NCI-H2029 (cell line): ENCODE measurements at places on chromosomes 4 and X.
A peak's percentile ranks its signal among the peaks of the same experiment; 100 is the strongest.

GRCh38 chr4:139715746-139716391 lies 50.2 kb downstream of the MGST2 start:
- no peak for DNase-seq

- DNase-seq = no peak
Observed at GRCh38 chrX:38151441-38151840, 69.2 kb downstream of the SRPX start.

GRCh38 chr4:119130365-119131065 lies 5.1 kb upstream of the MYOZ2 start:
- no peak for DNase-seq

DNA sequence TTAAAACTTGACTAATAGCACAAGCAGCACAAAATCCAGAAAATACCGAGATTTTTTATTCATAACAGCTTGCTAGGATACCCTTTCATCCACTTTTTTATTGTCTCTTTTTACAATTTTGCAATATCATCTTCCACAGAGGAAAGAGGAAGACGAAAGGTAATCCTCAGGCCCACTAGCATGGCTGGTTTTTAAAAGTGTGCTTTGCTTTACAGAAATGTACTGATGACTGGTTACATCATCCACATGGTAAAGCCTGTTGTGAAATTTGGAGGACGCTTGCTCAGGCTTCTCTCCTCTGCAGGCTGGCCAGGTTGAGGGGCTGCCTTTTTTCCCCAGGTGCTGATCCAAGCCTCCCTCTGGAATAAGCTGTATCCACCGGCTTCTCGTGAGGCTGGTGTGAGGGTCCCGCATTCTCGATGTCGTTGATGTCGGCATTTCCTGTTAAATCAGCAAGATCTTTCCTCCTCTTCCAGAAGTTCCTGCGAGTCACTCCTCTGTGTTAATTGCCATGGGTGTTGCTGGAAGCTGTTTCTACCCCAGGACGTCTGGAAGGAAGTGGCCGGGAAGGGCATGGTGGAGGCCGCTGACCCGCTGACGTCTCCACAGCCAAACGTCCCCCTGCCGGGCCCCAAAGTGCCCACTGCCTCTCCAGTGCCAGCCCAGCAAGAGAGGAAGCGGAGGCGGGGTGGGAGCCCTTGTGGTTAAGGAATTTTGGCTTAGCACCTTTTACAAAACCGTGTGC lies 5.8 kb upstream of the DGKQ start:
- no peak for DNase-seq

DNA sequence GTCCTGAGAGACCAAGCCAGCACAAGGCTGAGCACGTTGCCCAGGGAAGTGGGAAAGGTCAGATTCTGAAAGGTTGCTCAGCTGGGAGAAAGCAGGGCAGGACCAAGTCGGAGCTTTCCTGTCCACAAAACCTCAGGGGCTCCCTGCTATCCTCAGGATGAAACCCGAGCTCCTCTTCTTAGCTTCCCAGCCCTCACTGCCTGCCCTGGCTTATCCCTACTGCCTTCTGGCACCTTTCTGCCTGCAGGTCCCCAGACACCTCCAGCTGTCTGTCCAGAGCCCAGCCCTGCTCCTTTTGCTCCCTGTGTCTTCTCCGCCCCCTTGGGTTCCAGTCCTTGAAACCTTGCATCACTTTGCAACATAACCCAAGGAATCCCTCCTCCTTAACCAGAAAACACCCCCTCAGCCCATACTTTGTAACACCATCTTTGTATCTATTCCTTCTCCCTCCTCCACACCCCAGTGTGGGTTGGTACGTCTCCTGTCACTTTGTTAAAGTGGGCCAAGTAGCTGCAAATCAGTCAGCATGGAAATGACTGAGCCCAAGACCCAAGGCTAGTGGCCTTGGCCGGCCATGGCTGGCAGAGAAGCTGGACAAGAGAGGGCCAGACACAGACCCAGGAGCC lies 20.0 kb upstream of the PRRG3 start:
- DNase-seq = no peak

DNA sequence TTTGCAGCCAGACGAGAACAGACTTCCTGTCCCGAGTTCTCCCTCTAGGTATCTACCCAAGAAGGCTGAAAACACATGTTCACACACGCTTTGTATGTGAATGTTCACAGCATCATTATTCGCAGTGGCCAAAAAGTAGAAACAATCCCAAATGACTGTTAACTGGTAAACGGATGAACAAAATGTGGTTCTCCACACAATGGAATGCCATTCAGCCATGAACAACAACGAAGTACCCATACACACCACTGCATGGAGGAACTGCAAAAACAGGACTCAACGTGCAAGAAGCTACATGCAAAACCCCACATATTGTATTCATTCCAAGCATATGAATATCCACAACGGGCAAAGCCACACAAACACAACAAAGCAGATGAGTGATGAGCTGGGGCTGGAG lies 45.0 kb downstream of the PDHA1 start:
- DNase-seq = no peak

GRCh38 chrX:103431316-103431715 lies 55.0 kb downstream of the BEX3 start:
- DNase-seq = no peak

- no peak for DNase-seq
Observed at GRCh38 chr4:144967161-144967560, 130.8 kb downstream of the ANAPC10 start.

- DNase-seq = no peak
Observed at GRCh38 chr4:114688059-114688458, 89.5 kb downstream of the UGT8 start.

GRCh38 chrX:21926527-21927278 lies 13.8 kb upstream of the SMS start:
- no peak for DNase-seq

DNA sequence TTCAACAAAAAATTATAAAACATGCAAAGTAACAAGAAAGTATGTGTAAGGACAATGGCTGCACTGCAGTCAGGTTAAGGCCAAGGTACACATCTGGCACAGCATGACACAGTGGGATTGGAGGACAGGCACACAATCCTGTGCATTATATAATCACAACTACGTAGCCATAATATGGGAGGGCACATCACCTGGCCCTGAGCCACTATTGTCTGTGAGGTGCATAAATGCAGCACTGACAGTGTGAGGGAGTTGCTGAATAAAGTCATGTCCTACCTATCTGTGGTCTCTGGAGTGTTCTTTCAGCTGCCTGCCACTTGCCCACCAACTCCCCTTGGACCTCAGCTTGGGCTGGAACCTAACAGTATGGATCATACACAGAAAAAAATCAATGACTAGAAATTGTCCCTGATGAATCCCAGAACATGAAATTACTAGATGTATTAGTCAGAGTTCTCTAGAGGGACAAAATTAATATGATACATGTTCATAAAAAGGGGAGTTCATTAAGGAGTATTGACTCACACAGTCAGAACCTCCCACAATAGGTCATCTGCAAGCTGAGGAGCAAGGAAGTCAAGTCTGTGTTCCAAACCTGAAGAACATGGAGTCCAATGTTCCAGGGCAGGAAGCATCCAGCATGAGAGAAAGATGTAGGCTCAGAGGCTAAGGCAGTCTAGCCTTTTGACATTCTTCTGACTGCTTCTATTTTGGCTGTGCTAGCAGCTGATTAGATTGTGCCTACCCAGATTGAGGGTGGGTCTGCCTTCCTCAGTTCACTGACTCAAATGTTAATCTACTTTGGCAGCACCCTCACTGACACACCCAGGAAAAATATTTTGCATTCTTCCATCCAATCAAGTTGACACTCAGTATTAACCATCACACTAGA lies 46.4 kb upstream of the KCTD8 start:
- DNase-seq = no peak

GRCh38 chrX:44675362-44676024 lies 132.8 kb upstream of the FUNDC1 start:
- DNase-seq = peak; percentile 29

- peak; percentile 37 for DNase-seq
Observed at GRCh38 chr4:65670331-65671031, at the start of gene EPHA5. TSS of gene EPHA5 (minus strand) at chr4:65670489. CDS start at chr4:65669742, 747 bp downstream.

DNA sequence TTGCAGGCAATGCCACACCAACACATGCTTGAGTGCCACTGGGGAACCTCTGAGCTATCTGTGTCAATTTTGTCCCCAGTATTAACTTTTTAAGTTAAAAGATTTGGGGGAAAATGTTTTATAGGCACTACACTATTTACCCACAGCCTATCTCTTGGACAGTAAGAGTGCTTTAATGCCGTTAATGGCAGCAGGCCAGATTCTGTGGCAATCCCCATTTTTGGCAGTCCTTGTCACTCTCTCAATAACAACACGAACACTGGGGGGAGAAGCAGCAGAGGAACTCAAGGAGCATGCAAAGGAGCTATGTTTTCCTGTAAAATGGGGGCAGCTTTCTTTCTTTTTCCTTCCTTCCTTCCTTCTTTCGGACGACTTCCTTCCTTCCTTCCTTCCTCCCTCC lies 168.6 kb downstream of the NSUN7 start:
- DNase-seq = peak; percentile 57

DNA sequence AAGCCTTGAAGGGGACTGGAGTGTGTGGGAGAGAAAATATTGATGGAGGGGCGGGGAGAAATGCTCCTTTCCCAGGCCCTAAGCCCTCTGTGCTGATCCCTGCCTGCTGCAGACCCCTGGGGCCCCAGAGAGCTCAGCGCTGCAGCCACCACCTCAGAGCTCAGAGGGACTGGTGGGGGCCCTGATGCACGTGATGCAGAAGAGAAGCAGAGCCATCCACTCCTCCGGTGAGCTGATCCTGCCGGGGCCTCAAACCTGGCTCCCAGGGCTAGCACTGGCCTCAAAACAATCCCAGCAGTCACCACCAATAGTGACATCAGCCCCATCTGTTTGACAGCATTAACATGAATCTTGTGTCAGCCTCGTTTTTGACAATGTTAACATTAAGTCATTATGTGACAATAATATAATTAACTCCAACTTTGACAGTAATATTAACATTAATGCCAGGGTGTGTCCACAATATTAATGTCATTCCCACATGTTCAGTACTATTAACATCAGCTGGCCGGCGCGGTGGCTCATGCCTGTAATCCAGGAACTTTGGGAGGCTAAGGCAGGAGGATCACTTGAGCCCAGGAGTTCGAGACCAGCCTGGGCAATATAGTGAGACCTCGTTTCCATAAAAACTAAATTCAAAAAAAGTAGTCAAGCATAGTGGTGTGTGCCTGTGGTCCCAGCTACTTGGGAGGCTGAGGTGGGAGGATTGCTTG lies 5.8 kb downstream of the WAS start:
- DNase-seq = no peak

DNA sequence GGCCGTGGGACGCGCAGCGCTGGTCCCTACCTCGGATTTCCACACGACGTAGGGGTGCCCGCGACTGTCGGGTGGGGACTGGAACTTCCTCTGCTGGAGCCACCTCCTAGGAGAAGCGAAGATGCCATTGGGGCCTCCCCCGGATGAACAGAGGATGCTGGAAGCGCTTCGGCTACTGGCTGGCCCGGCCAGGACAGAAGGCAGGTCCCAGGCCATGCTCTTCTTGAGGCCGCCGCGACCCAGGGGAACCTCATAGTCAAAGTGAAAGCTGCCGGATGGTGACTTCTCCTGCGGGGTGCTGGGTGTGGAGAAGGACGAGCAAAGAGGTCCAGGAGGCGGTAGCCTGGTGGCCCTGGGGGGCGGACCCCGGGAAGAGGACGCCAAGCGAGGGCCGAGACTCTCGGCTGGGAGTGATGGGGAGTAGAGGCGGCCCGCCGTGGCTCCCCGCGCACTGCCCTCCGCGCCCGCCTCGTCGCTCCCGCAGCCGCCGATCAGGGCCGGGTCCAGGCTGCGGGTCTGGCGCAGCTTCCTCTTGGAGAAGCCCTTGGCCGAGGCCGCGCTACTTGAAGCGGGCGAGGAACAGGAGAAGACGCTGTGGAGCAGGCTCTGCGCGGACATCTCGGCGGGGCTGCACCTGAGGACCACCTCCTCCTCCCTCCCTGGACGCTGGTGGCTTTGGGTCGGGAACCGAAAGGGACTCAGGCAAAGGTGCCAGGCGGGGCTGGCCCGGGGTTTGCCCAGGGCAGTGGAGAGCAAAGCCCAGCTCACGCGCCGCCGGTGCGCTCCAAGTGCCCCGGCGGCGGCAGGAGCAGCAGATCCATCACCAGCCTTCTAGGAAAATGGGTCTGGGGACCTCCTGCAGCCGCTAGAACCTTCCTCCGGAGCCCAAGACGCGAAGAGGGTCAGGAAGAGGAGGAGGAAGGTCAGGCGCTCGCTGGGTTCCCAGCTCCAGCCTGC lies 1.2 kb downstream of the ARHGAP6 start:
- DNase-seq = no peak

DNA sequence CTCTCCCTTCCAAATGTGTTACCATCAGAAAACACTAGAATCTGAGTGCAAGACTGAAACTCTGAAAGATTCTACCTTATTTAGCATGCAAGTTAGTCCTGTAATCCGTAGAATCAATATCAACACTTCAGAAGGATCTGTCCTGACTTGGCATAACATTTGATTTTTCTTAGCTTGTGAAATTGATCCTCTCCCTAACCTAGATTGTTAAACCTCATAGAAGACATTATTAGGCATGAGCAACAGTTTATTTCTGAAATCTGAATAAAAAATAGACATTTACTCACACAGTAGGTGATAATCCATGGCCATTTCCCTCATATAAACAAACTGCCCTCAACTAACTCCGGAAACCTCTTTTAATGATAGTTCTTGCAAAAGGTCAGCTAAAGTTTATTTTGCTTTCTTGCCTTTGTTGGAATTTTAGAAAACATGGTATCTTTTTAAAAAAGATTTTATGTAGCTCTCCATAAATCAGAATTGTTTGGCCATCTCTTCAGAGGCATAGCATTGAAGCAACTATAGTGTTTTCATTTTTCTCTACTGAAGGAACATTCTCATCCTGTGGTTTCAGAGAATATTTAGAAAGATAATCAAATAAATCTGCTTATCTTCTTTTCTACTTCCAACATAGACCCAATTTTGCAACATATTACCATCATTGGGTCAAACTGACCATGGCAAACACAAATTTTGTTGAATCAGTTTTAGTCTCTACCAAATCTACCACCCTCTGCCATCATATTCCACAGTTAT lies 38.5 kb upstream of the PDLIM5 start:
- no peak for DNase-seq

GRCh38 chr4:11004818-11005217 lies 320.2 kb upstream of the CLNK start:
- no peak for DNase-seq

DNA sequence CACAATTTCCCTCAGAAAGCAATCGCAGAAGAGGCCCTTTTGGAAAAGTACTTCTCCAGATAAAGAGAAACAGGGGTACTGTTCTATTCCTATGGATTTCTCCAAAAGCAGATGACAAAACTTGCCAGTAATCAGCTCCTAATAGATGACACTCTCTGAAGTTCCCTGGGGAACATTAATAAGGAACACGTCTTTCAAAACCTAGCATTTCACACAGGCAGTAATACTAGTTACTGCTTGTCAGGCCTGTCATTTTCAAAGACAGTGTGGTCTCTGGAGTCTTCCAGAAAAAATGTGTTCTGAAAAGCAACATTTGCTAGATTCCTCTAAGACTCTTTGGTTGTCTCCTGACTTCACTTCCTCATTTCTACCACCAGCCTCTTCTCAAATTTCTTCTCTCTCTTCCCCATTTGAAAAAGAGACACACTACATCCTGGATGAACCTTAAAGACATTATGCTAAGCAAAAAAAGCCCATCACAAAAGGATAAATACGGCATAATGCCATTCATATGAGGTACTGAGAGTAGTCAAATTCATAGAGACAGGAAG lies 47.3 kb downstream of the CHRDL1 start:
- DNase-seq = no peak

GRCh38 chr4:54784161-54784671 lies 126.5 kb downstream of the KIT start:
- peak; percentile 80 for DNase-seq

GRCh38 chr4:186622788-186623464 lies 67.6 kb upstream of the MTNR1A start:
- no peak for DNase-seq

GRCh38 chr4:123924536-123924935 lies 527.9 kb downstream of the SPRY1 start:
- no peak for DNase-seq

GRCh38 chr4:120316416-120316815 lies 249.8 kb upstream of the MAD2L1 start:
- no peak for DNase-seq
